ENCODE measurements at places on chromosomes 13 and 19.

- no peak for DNase-seq
These were observed 47.5 kb downstream of the OXGR1 start for GRCh38 chr13:96946709-96947311.

DNA sequence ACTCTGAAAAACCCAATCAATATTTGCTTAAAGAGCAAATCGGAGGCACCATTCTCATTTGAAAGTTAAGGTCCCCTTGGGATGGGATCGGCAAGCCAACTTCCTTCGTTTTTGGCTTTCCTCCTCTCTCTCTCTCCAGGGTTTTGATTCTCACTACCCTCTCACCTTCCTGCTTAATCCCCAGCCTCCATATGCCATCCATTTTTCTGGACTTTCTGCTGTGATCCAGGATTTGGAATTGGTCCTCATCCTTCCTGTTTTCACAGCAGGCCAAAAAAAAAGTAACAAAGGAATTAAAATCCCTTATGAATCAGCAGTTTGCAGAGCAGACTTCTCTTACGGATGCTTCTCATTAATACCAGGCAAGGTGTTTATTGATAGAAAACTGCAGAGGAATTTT is 283.1 kb upstream of the TMTC4 start:
- DNase-seq = no peak

GRCh38 chr19:50745221-50745620 is 22.1 kb downstream of the CLEC11A start:
- DNase-seq = no peak

- no peak for DNase-seq
These were observed 4.2 kb downstream of the FFAR3 start for GRCh38 chr19:35362261-35363000.

- DNase-seq = no peak
These were observed 558 bp upstream of the PPAN start for GRCh38 chr19:10105509-10106099.

DNA sequence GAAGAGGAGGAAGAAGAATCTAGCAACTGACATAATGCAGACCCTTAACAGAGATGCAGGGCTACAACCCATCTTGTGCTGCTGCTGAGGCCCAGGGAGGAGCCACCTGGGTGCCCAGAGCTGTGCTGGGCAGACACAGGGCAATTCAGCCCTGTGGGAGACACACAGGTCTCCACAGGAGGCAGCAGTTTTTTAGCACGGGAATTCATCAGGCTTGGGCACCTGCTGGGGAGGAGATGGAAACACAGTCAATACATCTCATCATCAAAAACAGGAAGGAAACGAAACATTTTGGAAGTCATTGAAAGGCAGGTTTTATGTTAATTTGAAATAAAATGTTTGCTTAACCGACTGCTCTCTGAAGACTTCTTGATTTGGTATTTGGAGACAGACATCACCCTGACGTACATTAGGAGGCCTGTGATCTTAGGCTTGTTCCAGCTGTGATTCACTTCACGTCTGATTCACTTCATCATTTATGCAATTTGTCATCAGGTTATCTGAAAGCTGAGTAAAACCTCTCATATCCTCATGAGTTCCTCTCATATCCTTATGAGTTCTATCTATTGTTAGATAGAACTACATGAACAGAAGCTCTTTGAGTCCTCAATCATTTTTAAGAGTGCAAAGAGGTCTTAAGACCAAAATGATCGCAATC is 77.4 kb downstream of the CYSLTR2 start:
- DNase-seq = no peak

DNA sequence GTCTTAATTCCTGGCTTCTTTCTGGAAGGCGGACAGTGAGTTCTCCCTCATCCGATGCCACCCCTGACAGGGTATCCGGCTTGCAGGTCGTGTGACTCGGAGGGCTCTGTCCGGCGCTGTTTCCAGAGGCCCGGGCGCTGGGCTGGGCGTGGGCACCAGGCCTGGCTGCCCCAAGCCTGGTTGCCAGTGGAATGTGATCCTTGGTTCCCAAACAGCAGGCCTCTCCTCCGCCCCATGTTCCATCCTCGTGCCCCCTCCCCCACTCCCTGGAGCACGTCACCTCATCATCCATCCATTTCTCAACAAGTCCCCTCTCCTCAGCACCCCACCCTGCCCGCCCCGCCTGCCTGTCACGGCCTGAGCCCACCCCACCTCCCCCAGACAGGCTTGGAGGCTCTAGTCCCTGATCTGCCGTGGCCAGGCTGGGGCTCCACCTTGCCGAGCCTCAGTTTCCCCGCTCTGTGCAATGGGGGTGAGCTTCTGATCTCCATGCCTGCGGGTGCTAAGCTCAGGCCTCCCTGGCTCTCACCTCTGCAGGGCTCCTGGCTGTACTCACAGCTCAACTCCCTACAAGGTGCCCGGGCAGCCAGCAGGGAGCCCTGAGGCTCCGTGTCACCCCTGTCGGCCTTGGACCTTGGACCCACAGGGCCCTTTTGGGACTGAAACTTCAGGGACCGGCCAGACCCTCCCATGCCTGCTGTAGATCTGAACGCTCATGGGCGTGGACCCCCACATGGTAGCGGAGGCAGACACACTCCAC is 2.3 kb downstream of the TBXA2R start:
- DNase-seq = no peak

GRCh38 chr19:31348481-31349159 is 616 bp downstream of the TSHZ3 start:
- no peak for DNase-seq

- DNase-seq = no peak
These were observed 126.9 kb upstream of the SLC7A1 start for GRCh38 chr13:29722415-29722814.

- no peak for DNase-seq
These were observed 16.4 kb upstream of the PRR19 start for GRCh38 chr19:42285541-42285941.

DNA sequence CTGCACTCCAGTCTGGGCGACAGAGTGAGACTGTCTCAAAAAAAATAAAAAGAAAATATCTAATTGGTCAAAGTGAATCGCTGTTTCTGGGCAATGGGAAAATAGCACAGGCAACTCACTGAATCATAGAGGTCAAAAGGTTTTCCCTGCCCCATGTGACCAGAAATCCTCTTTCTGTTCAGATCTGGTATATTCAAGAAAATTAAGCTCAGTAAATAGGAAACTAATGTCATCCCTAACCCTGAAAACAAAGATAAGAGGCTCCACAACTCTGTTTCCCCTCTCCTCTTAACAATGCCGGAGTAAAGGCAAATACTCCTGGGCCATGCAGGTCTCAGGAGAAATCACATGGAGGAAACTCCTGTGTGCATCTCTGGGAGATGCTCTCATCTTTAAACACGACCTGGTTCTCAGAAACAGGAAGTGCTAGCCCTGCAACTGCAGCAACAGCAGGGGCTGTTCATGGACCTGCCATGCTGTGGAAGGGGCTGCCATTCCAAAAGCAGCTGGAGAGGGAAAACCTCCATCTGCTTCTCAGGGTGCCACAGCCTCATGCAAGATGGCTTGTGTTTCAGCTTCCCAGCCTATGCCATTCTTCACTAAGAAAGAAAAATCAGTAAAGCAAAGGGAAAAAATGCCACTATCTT is 47.5 kb upstream of the SLC7A9 start:
- no peak for DNase-seq

GRCh38 chr13:108270442-108270841 is 924 bp downstream of the TNFSF13B start:
- DNase-seq = no peak

GRCh38 chr13:43360171-43360570 is 336.8 kb downstream of the DNAJC15 start:
- no peak for DNase-seq

DNA sequence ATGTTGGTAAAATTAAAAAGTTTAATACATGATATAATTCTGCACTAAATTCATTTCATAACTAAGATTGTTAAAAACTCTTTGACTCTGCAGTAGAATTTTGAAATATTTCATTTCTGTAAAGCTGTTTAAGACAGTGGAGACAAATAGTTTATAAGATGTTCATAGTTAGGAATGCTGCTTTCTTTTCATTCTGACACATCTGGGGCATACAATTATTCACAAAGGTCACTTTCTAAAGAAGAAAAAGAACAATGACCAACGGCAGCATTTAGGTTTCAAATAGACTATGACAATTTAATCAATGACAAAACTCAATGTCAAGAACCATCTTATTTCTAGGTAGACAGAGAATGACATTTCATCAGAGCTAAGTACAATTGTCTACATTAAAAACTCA is 1422.1 kb downstream of the PCDH9 start:
- peak; percentile 5 for DNase-seq

- peak; percentile 78 for DNase-seq
These were observed 23.8 kb downstream of the TEX101 start for GRCh38 chr19:43438291-43439031.

- DNase-seq = no peak
These were observed 37.4 kb downstream of the ERICH4 start for GRCh38 chr19:41480336-41480735.

DNA sequence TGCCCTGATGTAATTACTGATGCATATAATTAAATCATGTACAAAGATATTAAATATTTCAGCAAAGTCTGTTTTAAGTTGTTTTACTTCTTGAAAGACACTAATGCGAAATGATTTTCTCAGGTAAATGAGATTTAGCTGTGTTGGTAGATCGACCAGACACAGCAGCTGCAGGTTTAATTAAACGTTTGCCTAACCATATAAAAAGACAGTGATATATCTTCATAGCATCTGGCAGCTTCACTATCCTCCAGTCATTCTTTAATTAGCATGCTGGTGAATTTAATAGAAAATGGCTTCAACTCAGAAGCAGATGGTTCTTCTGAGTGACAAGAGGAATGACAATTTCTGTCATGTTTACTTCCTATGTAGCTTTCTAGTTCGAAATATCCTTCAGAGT is 69.3 kb downstream of the NHLRC3 start:
- DNase-seq = no peak

DNA sequence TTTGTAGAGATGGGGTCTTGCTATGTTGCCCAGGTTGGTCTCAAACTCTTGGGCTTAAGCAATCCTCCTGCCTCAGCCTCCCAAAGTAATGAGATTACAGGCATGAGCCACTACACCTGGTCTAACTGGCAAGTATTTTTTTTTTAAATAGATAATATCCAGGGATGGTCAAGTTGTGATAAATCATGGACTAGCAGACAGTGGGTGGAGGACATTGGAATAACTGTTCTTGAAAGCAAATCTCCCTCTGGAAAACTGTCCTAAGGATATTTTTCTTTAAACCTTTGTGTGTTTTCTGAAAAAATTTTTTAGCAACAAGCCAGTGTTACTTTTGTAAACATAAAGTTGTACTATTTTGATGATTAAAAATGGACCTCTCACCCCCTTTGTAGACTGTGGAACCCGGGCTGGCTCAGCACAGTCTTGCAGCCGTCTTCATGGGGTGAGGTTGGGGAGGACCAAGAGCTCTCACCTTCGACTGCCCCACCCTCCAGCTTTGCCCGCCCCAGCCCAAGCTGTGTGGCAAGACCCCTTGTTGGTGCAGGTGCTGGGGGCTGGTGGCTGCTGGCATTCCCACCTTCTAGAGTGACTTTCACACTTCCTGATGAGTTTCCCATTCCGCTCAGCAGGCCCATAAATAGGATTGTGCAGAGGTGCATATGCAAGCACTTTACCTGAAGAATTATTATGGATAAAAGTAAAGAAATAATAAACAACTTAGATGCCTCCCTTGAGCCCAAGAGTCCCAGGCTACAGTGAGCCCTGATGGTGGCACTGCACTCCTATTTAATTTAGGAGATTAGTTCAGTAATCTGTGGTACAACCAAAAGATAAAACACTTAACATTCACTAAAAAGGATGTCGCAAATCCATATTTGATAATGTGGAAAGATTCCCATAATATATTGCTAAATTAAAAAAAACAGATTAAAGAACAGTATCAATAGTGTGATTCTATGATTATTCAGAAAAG is 107.3 kb downstream of the GADD45B start:
- no peak for DNase-seq

DNA sequence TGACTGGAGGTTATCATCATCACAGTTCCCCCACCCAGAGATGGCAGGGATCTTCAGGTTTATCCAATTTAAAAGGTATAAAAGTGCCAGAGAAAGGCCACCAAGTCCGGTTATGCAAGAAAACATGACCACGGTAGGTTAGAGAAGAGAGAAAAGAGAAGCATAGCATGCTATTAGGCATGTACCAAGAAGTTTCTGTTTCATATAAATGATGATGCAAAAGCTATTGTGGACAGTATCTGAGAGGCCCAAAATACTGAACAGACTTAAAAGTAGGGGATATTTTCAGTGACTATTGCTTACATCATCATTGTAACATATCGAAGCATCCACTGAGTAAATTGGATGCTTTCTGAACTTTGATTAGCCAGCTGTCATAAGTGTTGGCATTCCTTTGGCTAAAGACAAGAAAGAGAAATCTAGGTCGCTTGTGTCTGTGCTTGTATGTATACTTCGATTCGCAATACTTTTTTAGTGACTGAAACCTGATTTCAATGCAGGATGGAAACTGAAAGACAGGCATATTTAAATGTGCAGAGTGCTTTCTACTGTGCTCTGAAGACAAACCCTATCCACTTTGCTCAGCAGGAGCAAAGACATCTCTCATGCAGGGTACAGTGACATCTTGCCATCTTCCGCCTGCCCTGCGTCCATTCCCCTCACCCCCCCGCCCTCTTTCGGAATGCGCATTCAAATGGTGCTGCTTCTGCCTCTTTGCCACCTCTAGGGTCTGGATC is 180.3 kb downstream of the SHISA2 start:
- DNase-seq = no peak

- DNase-seq = no peak
These were observed 293.8 kb downstream of the FGF9 start for GRCh38 chr13:21964686-21965085.

DNA sequence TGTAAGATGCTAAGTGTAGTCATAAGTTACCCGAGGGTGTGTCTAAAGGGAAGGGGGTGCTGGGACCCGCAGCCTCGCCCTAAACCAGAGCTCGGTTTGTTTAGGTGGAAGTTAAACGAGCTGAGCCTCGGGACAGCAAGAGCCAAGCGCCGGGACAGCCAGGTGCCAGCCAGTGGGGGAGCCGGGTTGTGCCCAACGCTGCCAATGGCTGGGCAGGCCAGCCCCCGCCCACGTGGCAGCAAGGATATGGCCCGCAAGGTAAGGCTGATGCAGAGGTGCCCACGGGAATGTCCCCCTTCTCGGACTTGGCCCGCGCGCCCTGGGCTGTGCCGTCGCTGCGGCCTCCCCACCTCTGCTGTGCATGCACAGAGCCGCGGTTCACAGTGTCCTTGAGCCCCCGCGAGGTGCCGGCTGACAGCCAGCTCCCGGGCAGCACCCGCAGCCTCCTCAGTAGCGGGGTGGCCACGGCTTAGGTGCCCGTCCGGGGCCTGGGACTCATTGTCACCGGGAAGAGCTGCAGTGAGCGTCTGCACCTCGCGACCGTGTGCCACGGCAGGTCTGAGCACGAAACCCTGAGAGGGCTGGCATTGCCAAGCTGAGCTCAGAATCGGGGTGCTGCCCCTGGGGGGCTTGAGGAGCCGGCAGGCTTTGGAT is 9.3 kb upstream of the RPS15 start:
- no peak for DNase-seq

GRCh38 chr19:15126131-15126910 is 19.1 kb downstream of the SYDE1 start:
- no peak for DNase-seq

GRCh38 chr13:24254146-24254841 is 55.1 kb upstream of the C1QTNF9 start:
- DNase-seq = no peak
